D341Med (cell line): ENCODE measurements at places on chromosomes 7 and 10.

DNA sequence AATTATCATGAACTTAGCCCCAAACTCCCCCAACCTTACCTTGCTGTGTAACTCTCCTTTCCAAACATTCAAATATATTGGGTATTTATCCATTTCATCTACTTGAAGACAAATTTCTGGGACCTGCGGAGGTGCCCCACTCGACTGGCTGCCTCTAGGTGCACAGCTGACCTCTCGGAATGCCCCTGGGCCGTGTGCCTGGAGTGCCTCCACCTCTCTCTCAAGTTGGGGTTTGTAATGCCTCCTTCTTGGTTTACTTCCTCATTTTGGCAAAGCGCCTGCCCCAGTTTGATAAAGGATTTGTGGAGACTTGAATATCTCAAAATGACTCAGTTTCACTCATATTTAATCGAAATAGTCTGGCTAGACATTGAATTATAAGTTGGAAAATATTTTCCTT, 16.6 kb downstream of the ZNF777 start:
- DNase-seq = no peak

GRCh38 chr7:8714791-8715190, 281.4 kb downstream of the NXPH1 start:
- DNase-seq = no peak

- DNase-seq = peak; percentile 73
Observed at GRCh38 chr7:75762350-75762917, 9.6 kb downstream of the CCL26 start.

GRCh38 chr7:34100661-34101060, 195.3 kb downstream of the BMPER start:
- no peak for DNase-seq

GRCh38 chr10:110534571-110534970, 32.9 kb upstream of the SMC3 start:
- DNase-seq = no peak

DNA sequence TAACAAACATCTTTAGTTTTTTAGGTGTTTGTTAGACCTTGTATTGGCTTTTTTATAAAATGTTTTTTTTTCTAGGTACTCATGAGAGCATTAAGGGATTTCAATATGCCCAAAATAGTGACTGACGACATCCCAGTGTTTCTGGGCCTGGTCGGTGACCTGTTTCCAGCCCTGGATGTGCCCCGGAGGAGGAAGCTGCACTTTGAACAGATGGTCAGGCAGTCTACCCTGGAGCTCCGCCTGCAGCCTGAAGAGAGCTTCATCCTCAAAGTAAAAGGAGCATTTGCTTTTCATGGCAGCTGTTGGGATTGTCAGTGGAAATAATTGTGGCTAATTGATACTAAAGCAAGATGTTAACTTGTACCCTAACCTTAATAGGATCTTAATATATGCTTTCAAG, 161.5 kb downstream of the DNAH11 start:
- no peak for DNase-seq

DNA sequence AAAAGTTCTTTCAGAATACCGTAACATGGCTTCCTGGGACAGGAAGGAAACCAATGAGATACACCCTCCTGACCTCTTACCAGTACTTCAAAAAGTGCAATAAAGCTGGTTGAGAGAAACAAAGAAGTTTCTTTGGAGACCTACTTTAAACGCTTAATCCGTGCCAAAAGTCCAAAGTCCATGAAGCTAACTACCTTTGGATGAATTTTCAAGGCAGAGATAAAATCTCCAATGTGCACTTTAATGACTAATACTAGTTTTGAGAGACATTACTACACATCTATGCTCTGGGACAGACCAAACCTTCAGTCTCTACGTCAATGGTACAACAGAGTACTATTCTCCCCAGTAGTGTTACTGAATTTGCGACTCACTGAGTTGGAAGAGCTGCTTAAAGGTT, 46.1 kb downstream of the UBE2H start:
- no peak for DNase-seq

DNA sequence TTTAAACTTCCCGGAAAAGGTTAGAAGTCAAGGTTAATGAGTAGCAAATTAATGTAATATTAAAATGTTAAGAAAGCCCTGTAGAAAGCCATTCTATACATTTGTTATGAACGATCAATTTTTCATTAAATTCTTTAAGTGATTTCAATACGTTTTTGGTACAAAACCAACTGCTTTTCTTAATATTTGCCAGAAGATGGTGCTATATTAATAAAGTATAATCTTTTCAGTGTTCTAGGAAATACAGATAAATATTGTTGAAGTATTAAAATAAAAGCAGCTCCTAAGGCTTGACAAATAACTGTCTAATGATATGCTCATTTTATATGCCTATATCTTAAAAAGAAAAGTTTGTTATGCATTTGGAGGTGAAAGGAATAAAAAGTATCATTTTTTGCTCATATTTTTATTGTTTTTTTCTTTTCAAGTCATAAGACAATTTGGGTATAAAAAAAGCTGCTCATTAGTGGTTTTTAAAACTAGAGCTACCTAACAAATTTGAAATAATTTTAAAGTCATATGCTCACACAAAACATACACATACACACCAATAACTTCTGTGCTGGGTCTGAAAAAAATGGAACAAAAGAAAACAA, 130.3 kb upstream of the POT1 start:
- no peak for DNase-seq

DNA sequence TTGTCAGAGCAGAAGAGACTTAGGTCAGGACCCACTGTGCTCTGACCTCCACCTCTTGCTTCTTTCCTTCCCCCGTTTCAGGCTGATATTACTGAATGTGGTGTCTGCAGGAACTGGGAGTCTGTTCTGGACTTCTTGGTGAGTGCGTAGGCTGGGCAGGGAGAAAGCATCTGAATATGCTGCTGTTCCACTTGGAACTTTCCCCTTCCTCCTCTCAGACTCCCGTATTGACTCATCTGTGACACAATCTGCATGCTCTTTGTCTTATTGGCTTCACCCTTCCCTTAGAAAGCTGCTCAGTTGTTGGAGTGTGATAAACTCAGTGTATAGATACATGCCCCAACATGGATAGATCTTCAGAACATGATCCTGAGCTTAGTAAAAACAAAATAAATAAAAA, 137.6 kb upstream of the HABP2 start:
- no peak for DNase-seq

DNA sequence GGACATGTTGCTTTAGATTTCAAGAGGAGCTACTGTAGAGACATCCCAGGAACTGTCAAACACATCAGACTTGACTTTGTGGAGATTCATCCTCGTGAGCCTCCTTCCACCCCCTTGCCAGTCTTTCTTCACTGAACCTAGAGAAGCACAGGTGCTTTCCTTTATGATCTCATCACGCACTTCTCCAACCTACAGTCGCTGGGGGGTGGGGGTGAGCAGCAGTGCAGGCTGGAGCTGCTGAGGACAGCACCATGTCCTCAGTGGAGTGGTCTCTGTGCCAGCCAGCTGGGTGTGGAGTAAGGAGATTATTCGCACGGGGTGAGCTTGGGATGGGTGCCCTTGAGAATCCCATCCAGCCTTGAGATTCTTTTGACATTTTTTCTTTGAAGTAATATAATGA, 88.1 kb downstream of the VOPP1 start:
- no peak for DNase-seq

- no peak for DNase-seq
Observed at GRCh38 chr7:70738151-70738885, 393.6 kb upstream of the GALNT17 start.

- DNase-seq = no peak
Observed at GRCh38 chr7:31102151-31102972, 50.3 kb downstream of the ADCYAP1R1 start.

DNA sequence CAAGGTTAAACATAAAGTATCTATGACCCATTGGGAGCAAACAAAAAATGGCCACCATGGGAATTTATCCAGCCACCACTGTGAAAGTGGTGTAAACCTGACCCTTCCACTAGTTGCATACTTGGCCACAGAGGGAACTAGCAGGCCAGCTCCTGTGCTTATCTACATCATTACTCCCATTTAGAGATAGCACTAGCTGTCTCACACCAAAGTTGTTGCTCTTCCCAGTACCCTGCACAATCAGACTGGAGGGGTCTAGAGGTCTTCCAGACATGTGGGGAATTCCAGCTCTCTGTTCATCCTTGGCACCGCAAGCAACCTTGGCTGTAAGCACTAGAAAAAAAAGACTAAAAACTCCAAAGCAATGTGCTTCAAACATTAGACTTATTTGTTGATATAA, 113.9 kb downstream of the IPMK start:
- DNase-seq = no peak

DNA sequence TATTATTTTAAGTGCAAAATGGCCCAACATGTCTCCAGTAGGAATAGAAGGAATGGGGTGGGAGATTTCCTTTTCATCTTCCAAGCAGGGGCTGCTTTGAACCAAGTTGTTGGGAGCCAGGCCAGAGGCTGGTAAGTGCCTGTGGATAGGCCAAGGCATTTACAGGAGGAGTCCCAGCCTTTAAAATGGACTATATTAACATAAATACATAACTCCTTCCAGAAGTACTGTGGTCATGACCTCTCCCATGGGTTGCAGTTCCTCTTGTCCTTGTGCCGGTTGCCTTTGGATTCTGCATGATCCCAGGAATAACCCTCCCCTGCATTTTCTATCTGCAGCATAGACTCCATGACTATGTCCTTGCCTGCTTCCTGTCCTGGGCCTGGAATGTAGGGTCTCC, 95.8 kb downstream of the SEC23IP start:
- no peak for DNase-seq

GRCh38 chr10:132737390-132738048, 48.4 kb downstream of the NKX6-2 start:
- DNase-seq = no peak

DNA sequence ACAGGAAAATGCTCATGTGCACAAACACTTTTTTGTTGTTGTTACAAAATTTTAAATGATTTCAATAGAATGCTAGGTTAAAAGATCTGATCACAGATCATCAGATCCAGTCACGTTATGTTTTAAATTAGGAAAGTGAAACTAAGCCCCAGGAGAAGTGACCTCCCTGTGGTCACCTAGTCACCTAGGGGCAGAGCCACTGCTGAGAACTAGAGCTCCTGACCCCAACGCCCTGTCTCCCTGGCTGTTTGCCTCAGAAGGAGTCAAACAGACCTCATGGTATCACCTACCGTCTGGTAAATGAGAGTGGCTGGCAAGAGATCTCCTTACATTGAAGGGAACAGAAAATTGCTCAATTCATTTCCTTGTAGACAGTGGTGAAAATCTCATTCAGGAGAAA, 447.3 kb downstream of the ADRA2A start:
- DNase-seq = no peak

DNA sequence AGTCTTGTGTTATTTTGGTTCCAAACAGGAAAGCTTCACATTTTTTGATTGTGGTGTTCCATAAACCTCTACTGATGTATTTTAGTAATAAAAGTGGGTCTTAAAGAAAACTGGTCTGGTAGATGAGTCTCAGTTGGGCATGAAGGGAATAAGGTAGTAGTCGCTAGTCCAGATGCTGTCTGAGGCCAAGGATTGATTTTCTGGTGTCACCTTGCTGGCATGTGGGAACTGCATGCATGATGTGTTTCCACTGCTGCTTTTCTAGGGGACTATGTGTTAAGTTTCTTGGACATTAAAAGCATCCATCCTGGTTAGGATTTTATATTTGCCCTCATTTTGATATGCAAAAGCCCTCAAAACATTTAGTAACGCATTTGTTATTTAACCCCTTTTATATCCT, 123.7 kb upstream of the GJD4 start:
- no peak for DNase-seq

DNA sequence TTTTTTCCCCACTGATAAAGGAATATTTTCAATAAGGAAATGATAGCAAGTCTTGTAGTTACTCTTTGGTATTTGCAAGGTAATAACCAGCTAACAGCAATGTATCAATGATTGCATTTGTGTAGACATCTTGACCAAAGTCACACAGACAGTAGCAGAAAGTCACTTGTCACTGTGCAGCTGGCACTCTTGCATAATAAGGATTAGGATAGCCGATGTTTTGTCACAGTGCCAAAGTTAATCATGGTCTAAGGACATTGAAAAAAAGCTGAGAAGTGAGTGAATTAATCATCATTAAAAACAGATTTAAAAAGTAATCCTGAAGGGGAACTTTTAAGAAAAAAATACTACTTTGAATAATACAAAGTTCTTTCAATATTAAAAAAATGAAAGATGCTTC, 834.3 kb upstream of the C7orf33 start:
- DNase-seq = peak; percentile 49

- DNase-seq = no peak
Observed at GRCh38 chr10:20630092-20630643, 266.9 kb downstream of the NEBL start.

DNA sequence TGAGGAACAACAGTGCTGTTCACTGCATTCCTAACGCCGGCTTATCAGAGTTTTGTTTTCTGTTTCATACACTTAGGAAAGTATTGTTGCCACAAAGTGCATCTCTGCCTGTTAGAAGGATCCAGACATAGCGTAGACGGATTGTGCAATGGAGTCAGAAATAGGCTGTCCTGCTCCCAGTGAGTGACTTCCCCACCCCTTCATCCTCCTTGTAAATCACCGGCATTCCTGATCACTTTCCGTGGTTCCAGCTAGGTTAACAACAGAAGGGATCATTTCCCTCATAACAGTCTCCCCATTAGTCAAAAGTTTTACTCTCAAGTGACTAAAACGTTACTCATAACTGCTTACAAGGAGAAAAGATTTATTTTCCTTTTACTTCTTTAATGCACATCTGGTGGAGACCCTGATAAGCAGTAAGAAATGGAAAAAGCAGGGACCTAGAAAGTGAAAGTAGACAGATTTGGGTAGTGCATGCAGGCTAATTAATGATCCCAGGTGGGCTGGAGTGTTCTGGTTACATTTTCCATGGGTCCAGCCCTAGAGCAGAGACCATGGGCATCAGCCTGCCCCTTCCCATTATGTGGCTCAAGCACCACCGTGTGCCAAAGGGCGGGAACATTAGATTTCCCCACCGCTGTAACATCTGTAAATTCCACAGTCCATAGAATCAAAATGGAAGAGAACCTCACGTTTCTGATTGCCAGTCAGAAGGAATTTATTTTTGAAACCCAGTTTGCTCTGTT, 395.1 kb upstream of the GALNT17 start:
- no peak for DNase-seq

GRCh38 chr10:67075491-67075971, 149.7 kb downstream of the LRRTM3 start:
- no peak for DNase-seq

GRCh38 chr10:72164617-72165016, 51.2 kb upstream of the ANAPC16 start:
- no peak for DNase-seq

GRCh38 chr10:73759512-73760115, 15.4 kb downstream of the SEC24C start:
- no peak for DNase-seq

DNA sequence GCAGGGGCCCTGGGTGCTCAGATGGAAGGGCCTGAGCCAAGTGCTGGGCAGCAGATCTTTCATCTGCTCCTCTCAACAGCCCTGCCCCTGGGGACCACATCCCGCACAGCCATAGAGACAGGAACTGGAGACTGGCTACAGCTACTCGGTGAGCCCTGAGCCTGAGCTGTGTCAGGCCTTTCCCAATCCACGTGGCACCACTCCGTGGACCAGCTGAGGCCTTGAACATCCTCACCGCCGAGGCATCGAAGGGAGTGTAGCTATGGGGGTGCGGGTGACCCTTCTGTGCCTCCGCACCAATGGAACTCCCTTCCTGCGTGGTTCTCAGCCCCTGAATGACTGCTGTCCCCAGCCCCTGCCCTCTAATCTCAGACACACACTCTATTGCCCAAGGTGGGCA, 362.7 kb upstream of the SHH start:
- DNase-seq = no peak
